Stimulated activated CD8-positive, alpha-beta memory T cell treated with anti-CD3 and anti-CD28 coated beads, Interleukin-15, amount 100 ng/mL, for 4 hours (primary cell): ENCODE measurements at places on chromosomes 11 and 22.

- DNase-seq = no peak
Measured at GRCh38 chr11:119523539-119524157, 100.7 kb upstream of the THY1 start.

- no peak for DNase-seq
Measured at GRCh38 chr11:116981266-116981885, 116.9 kb downstream of the SIK3 start.

- DNase-seq = no peak
Measured at GRCh38 chr11:11662578-11662977, 40.8 kb upstream of the GALNT18 start.

DNA sequence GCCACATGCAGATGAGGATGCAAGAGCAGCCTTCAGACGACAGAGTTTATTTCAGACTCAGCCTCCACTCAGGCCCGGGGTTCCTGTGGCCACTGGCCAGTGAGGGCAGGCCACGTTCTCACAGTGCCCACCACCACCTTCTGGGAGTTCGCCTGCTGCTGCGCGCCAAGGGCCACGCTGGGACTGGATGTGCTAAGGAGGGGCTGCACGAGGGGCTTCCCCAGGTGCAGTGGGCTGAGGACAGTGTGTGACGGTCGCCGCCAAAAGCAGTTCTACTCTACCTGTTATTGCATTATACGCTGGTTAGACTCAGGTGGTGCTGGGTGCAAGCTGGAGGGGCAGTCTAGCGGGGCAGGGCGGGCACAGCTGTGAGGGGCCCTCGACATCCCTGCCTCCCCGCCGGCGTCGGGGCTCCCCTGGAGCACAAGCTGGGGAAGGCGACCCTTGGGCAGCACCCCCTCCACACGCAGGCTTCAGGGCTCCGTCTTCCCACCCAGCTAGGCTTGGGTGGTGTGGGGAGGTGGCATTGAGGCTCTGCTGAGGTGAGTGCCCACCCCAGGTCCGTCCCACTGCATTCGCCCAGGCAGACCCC lies 2.7 kb downstream of the CEND1 start:
- no peak for DNase-seq

- no peak for DNase-seq
Measured at GRCh38 chr22:45889539-45890350, 87.2 kb downstream of the WNT7B start.

DNA sequence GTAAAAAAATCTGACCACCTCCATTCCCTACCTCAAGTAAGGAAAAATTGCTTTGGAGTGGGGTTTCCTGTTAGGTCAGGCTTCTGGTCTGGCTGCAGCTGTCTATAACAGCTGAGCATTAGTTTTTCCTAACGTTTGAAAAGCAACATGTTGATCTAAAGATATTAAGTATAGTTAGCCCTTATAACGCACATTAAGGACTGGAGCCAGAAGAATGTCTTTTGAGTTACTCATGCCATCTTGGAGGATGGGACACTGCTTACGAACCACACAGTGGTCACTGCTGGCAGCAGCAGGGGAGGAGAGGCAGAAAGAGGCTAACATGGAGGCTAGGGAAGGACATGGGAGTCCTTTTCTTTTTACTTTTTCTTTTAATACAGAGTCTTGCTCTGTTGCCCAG lies 44.1 kb upstream of the GDPD4 start:
- DNase-seq = no peak

GRCh38 chr11:20075627-20076026 lies 84.6 kb downstream of the DBX1 start:
- no peak for DNase-seq

- DNase-seq = no peak
Measured at GRCh38 chr11:133950874-133951326, 5.9 kb downstream of the IGSF9B start.

GRCh38 chr11:117686711-117687110 lies 110.3 kb downstream of the DSCAML1 start:
- DNase-seq = no peak

- no peak for DNase-seq
Measured at GRCh38 chr11:102186551-102187191, 76.4 kb downstream of the YAP1 start.
